ENCODE measurements at places on chromosomes 1 and 21. TPM values are rescaled to one million over a fixed set of nuclear protein-coding genes. Genes with fewer than 3 reads are reported as not detected.

Gene LHX8
- 0.64 TPM for total RNA-seq

Gene FASLG
- not detected for total RNA-seq

DNA sequence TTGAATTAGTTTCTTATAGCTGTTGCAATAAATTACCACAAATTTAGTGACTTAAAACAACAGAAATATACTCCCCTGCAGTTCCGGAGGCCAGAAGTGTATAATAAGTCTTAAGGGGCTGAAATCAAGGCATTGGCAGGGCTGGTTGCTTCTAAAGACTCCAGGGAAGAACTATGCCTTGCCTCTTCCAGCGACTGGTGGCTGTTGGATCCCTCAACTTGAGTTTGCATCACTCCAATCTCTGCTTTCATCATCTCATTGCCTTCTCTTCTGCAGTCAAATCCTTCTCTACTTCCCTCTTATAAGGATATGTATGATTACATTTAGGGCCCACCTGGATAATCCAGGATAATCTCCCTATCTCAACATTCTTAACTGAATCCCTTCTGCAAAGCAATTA is 19.1 kb upstream of the MED18 start:
- no peak for DNase-seq

DNA sequence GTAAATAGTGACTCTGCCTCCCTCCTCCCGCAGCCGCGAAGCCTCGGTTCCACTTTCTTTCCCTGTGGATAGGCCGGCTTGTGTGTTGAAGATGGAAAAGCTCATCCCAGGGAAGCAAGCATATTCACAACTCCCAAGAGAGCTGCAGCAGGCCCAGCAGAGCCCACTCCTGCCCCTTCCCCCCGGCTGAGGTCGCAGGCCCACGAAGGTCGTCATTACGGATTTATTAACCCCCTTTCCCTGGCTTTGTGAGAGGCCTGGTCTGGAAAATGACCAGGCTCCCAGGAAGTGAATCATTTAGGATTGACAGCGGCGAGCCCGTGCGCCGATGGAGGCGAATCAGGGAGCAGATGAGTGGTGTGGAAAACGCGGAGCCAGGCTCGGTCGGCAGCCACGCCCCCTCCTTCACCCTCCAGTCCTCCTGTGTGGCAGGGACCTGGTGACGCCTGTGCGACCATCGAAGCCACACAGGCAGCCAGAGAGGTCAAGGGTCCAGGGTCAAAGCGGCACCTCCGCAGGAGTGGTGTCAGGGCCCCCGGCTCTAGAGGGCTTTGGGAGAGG is 93.4 kb downstream of the PRDM16 start:
- no peak for DNase-seq

Gene NLRP3
- total RNA-seq, result 0.73 TPM

DNA sequence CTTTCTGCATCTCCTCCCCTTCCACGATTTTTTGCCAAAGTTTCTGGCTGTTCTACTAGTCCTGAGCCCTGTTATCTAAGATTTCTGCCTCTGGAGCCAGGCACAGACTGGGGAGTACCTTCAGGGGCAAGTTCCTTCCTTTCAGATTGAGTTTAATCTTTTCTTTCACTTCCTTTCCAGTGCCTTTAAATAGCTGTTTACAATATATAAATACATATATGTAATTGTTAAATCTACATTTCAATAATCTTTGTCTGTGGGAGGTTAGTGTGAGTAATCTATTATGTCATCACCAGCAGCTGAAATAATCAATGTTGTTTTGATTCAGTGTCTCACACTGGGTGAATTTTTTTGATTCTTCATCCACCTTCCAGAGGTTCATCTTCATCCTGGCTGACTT is 31.8 kb downstream of the DIPK1A start:
- no peak for DNase-seq

Gene MCL1
- total RNA-seq, result 86.7 TPM

DNA sequence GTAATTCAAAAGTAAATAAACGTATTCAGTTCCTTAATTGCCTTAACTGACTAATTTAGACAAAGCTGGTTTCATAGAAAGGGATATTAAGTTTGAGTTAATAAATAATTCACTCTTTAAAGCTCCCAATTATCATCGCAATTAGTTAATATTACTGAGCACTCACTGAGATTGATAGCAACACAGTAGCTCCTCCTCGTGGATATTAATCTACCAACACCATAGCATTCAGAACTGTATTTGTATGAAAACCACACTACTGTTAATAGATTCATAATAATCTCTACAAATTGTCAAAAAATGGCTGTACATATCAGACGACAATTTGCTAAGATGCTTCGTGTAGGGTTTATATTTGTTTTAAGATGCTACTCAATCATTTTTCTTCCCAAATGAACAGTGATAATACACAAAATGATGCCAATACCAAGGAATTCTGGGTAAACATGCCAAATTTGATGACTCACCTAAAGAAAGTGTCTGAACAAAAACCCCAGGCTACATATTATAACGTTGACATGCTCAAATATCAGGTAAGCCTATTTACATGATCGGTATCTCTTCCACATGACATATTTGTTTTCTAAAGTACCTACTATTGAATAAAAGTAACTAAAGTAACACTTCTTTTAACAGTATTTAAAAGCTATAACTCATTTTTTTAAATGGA is 18.8 kb upstream of the DYNLT5 start:
- DNase-seq, result no peak

DNA sequence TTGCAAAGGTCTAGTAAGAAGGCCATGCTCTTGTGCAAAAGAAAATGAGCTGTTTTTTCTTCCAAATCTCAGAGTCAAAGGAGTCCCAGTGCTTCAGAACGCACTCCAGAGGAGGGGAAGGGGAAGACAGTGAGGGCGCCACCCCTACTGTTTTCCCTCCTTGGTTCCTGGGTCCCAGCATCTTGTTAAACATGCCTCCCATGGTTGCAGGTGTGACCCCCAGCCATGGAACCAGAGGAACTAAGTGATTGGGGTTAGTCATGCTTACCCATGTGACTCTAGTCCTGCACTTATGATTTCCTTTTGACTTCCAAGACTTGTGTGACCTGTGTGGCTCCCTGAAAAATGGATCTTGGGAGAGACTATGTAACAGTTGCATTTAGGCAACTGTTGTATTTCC is 6.1 kb upstream of the AKR7A3 start:
- DNase-seq, result no peak

Gene FNDC5
- total RNA-seq, result 41.5 TPM

Gene DIO1
- not detected for total RNA-seq

Gene BGLAP
- 0.73 TPM for total RNA-seq

DNA sequence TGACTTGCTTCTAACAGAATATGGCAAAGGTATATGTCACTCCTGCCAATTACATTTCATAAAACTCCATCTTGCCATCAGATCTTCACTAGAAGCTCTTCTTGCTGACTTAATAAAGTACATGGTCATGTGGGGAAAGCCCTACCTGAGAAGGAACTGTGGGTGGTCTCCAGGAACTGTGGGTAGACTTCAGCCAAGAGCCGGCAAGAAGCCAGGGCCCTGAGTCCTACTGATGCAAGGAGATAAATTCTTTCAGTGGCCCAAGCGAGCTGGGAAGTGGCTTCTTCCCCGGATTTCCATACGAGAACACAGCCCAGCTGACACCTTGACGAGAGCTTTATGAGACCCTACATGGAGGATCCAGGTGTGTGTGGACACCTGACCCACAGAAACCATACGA is 228.7 kb downstream of the SMYD3 start:
- no peak for DNase-seq

Gene LRRC71
- total RNA-seq, result 0.64 TPM

GRCh38 chr1:12608311-12608957 is 9.6 kb downstream of the DHRS3 start:
- DNase-seq, result no peak

Gene PLPPR4
- 27.3 TPM for total RNA-seq

DNA sequence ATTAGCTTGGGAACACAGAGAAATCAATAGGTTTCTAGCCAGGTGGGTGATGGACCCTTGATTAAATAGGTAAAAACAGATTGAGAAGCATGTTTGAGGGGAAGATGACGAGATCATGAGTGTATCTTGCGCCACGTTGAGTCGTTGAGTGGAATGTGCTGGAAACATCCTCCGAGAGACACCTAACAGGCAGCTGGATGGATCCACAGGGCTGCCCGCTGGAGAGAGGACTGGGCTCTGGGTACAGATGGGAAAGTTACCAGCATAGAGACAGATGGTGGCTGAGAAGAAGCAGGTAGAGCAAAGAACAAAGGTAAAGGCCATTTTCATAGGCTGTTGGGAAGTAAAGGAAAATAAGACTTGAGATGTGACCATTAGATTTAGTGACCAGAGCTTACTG is 15.6 kb downstream of the BATF3 start:
- no peak for DNase-seq

GRCh38 chr1:68028566-68028965 is 21.9 kb downstream of the DIRAS3 start:
- DNase-seq, result no peak

Gene FCRL5
- total RNA-seq, result not detected

DNA sequence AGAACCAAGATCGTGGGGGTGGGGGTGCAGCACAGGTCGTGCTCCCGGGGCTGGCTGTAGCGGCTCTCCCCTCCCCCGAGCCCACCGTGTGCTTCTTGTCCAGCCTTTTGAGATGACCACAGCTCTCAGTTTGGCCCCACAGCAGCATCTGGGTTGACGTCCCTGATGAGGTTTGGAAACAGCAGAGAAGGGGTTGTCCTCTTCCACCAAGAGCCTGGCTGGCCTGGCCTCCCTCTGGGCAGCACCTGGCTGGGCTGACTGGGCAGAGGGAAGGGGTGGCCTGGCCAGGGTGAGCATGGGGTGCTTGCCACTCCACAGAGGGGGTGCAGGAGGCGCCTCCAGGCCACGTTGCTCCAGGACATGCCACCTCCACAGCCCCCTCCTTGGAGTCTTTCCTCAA is 61.5 kb downstream of the SKI start:
- no peak for DNase-seq
